ENCODE measurements at places on chromosomes 7 and 10.

GRCh38 chr10:18501198-18501597 lies 150.2 kb downstream of the NSUN6 start:
- DNase-seq: peak; percentile 6

DNA sequence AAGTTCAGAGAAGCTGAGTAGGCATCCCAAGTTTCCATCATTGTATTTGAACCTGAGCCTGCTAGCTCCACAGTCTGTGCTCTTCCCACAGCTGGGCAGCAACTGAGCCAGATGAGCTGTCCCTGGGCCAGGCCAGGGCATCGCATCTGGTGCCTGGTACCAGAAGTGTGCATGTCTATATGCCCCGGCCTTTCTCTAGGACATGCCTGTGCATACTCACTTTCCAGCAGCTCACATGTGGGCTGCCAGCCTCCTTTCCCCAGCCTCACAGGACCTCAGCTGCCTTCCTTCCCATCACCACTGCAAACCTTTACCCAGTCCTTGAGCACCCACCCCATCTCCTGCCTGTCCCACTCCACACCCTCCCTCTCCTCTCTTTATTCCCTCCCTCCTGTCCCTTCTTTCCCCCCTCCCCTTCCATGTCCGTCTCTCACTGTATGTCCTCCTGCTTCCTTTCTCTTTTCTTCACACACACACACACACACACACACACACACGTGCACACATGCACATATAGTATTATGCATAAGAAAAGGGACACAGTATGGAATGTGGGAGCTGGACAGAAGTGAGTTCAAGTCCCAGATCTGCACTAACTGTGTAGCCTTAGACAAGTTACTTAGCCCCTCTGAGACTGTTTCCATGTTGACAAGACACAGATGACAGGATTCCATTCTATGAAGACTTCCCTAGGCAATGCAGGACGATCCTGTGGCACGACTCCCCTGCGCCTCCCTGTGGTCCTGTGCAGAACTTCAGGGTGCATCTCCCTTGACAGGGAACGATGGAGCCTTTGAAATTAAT lies 10.9 kb downstream of the CDHR1 start:
- DNase-seq: no peak

GRCh38 chr10:88994019-88994418 lies 3.4 kb downstream of the FAS start:
- no peak for DNase-seq

- DNase-seq: no peak
Measured at GRCh38 chr10:21989453-21990154, 13.9 kb downstream of the DNAJC1 start.

DNA sequence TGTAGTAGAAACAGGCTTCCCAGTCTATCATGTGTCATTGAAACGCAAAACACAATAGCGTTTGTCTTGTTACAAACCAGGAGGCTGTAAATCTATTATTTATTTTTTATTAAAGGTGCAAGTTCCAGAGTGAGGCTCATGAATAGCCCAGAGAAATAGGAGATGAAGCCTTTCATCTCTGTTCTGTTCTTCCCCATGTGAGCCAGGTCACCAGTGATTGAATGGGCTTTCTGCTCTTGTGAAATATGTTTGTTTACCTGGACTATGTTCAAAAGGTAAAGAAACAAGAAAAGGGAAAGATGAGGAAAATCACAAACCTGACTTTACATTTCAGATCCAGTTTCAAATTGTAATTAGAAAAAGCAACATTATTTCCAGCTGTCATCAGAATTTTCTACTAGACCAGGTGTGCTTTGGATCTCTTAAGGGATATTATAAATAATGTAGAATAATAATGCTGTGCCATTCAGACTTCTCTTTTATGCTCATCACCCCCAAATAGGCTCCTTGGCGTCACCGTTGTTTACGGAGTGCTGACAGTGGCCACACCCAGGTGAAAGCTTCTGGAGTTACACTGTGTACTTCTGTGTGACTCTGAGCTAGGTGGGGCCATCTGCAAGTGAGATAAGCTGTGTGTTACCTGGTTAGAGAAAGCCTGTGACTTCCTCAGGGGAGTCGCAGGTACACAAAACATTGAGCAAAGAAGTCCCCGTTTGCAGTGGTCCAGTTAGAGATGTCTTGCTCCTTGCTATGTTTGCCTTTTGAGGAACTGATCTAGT lies 274.9 kb downstream of the SDK1 start:
- no peak for DNase-seq

DNA sequence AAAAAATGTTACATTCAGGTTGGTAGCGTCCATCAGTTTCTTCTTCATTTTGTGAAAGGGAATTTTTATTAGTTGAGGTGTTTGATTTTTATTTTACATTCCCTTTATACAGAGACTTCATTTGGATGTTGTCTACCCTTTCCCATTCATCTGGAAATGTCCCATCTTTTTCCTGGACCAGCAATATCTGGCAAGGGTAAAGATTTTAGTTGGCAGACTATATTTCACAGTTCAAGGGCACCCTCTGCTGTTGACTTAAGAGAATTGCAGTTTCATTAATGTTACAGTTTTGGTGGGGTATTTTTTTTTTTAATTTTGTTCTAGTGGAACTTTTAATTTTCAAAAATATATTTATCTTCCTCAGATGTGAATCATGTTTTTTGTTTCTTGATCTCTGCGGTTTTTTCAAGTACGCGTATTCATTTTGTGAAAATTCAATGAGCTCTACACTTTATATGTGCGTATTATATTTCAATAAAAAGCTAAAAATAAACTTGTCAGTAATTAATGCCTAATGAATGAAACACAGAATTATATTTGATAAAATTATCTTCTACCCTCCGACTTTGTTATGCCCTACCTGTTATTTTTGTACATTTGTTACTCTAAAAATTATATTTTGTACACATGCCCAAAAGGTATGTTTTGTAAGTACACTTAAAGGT lies 97.9 kb upstream of the KLF14 start:
- DNase-seq: no peak

DNA sequence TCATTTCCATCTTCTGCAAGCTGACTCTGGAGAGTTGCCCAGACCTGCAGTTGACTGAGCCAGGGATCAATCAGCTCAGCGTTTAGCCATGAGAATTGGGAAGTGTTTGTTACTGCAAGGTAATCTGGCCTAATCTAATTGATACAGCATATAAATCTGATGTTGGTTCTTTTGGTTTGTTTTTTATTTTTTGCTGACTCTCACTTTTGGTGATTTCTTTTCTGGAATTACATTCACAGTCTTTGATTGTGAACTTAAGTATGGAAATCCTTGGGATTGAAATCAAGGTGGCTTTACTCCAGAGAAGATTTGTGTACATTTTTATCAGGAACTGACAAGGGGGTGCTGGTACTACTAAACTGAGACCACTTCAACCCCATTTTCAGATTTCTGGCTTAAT lies 1.7 kb upstream of the GIMAP6 start:
- DNase-seq: no peak

- DNase-seq: no peak
Measured at GRCh38 chr10:11823122-11823988, at the start of gene PROSER2. Gene PROSER2 (plus strand): TSS chr10:11823356. CDS start chr10:11852078, 28,722 bp downstream.

DNA sequence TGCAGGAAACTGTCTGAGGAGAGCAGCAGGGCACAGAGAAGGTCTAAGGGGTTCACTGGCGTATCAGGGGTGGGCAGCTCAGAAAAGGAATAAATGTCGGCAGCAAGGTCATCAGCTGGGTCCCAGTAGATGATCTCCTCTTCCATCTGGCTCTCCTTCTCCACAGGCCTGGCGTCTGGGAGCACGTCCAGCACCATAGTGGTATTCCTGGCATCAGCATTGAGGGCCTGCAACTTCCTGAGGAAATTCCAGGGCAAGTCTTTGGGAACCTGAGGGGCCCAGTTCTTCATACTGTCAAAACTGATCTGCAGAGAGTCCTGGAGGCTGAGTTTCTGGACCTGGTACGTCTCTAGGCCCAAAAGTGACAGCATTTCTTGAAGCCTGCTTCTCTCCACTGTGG lies 9.6 kb upstream of the MRPS24 start:
- no peak for DNase-seq

DNA sequence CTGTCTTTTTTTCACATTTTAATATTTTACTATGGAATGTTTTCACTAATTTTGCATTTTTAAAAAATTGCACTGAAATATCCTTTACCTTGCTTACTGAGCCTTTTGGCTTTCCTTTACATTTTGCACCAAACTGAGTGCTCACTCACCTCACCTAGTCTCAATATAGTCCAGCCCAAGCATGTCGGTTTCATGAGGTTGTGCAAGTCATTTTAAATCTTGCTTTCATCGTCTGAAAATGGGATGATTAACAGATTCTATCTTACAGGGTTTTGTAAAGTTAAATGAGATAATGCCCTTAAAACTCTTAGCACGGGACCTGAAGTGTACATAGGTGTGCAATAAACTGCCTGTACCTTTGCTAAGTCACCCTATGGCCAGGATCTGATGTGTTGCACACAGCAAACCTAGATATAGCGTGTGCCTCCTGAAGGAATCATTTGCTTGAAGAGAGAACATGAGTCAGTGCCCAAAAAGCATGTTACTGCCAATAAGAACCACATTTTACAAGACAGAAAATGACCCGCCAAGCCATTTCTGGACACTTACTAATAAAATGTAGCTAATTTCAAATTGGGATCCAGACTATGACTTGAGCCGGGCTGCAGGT lies 199.8 kb downstream of the JCAD start:
- DNase-seq: no peak

GRCh38 chr7:151456276-151456675 lies 16.3 kb upstream of the CRYGN start:
- DNase-seq: no peak

DNA sequence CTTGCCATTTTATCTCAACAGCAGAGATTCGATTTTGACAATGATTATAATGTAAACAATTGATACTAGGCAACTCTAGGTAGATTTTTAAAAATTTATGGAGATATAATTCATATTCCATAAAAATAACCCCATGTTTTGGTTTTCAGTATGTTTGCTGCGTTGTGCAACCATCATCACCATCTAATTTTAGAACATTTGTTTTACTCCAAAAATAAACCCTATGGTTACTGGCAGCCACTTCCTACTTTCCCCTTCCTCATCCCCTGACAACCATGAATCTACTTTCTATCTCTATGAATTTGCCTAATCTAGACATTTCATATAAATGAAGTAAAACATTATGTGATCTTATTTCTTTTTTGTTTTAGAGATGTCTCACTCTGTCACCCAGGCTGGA lies 401.9 kb downstream of the THSD7A start:
- no peak for DNase-seq

DNA sequence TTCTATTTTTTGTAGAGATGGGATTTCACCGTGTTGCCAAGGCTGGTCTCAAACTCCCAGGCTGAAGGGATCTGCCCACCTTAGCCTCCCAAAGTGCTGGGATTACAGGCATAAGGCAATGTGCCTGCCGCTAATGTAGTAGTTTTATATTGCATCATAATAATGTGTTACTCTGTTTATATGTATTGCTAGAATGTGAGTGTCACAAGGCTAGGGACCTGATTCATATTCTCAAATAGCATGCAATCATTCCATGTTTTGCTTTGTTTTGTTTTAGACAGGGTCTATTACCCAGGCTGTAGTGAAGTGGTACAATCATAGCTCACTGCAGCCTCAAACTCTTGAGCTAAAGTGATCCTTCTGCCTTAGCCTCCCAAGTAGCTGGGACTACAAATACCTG lies 13.5 kb downstream of the CCL26 start:
- DNase-seq: no peak

DNA sequence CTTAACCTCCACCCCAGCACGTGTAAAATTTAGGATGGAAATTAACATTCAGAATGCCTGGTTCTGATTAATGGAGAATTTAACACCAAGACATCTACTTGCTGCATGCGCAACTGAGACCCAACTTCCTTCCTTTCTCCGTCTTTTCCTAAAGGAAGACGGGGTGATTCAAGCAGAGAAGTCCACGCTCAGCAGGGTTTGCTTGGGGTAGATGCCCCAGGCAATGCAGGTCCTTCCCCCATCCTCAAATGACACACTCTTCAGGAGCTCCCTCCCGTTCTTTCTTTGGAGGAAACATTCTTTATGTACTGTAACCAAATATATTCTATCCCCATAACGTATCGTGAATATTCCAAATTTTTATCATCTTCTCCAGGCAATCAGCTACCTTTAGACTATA lies 47.0 kb downstream of the FAM171A1 start:
- DNase-seq: no peak

DNA sequence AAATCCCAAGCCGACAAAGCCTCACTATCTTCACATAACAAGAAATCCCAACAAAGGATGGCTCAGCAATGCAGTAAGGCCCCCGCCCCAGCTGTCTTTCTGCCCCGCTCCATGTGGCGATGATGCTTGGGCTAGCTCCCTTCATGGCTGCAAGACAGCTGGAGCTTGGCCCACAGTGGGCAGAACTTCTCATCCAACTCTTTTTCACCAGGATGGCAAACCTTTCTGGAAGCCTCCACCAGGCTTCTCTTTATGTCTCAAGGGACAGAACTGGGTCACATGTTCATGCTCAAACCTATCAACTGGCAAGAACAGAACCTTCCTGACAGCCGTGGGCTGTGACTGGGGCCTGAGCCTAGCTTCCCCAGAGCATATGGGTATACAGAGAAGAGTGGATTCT lies 260.5 kb upstream of the MKLN1 start:
- DNase-seq: no peak

GRCh38 chr7:23333671-23334246 lies 34.6 kb downstream of the MALSU1 start:
- peak; percentile 64 for DNase-seq

- DNase-seq: no peak
Measured at GRCh38 chr7:75727881-75728593, 10.7 kb downstream of the HIP1 start.

DNA sequence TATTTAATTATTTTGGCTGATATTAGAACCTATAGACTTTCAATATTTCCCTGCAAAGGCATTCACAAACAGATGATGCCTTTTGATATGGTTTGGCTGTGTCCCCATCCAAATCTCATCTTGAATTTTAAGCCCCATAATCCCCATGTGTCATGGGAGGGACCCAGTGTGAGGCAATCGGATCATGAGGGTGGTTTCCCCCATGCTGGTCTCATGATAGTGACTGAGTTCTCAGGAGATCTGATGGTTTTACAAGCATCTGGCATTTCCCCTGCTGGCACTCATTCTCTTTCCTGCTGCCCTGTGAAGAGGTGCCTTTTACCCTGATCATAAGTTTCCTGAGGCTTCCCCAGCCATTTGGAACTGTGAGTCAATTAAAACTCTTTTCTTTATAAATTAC lies 9.3 kb upstream of the PNLIPRP3 start:
- no peak for DNase-seq

- no peak for DNase-seq
Measured at GRCh38 chr7:79063019-79063698, 390.3 kb downstream of the MAGI2 start.

DNA sequence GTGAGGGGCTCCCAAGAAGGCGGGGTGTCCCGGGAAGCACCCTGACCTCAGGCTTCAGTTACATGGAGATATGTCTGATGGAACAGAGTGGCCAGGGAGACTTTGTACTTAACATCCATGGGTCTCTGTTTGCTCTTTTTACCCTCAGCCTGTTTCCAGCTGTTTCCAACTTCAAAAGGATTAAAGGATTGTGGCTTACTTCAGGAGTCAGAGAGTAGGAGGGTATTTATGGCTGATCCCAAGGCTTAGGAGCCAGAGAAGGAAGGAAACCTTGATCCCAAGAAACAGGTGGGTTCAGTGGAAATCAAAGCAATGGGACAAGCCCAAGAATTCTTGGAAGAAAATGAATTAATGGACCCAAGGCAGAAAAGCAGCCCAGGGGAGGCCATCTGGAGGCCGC lies 37.7 kb upstream of the ZNF438 start:
- DNase-seq: no peak

GRCh38 chr10:6647811-6648526 lies 67.9 kb upstream of the PRKCQ start:
- DNase-seq: no peak
